ENCODE measurements at places on chromosomes 2 and 18.

DNA sequence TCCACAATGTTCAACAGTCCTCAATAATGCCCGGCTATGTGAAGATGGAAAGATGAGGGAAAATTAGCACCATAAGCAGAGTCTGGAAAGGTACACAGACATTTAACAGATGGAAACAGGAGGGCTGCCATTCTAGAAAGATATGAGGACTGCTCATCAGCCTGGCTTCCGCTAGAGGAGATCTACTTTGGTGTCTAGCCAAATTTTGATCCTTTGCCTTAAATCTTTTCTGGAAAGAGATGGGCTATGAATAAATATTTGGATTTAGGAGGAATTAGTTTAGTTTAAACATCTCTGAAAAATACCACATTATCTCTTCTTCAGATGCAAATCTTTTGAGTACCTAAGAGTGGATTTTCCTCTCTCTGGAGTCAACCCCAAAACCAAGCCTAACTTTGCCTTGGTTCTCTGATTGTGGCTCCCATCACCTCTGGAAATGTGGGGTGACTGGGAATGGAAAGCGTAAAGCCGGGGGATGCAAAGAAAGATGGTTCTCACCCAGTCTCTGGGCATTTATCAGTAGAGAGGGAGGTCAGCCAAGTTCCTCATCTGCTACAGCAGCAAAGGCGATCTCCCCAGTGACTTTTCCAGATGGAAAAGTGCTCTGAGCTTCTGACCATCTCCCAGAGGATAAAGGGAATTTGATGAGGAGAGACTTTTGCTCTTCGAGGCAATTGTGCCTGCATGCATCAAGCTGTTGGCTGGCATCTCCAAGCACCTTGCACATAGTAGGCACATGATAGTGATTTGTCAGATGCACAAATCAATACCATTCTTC, 410.6 kb downstream of the ZNF521 start:
- DNase-seq: no peak

DNA sequence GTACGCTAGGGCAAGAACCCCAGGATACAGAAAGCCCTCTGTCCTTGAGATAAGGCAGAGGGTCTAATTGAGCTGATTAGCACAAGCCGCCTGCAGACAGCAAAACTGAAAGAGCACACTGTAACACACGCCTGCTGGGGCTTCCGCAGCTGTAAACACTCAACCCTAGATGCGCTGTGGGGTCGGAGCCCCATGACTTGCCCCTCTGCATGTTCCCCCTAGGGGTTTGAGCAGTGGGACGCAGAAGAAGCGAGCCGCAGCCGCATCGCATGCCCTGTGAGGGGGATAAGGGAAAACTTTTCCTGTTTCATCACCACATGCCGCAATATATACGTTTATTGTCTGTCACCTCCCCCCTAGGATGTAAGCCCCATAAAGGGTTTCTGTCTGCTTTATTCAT, 384.6 kb downstream of the PLCL1 start:
- DNase-seq: no peak

GRCh38 chr2:43220760-43221123, 5.7 kb downstream of the ZFP36L2 start:
- DNase-seq: no peak

DNA sequence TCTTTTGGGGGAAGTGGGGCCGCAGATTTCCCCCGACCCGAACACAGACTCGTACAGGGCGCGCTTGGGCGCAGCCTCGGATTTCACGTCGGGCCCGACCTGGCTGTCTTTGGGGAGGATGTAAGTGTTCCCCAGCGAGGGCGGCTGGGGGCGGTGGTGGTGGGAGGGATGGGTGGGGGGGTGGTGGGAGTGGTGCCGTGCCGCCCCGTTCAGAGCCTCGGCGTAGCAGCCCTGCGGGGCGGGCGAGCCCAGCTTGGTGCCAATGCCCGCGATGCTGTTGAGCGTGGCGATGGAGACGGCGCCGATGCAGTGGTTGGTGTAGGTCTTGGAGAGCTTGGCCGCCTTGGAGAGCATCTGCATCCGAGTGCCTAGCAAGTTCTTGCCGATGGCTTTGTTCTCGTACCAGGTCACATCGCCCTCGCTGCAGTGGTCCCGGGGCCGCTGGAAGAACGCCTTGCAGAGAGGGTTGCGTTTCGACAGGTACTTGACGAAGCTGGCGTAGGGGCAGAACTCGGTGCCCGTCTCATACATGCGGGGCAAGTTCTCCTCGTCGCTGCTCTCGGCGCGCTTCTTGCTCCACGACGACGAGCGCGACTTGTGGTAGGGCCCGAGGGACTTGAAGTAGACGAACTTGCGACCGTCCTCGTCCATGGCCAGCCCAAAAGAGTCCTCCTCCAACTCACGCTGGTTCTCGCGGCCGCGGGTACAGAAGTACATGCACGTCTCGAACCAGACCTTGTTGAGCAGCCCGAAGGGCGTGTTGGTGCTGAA, 1.3 kb downstream of the KCTD1 start:
- no peak for DNase-seq

DNA sequence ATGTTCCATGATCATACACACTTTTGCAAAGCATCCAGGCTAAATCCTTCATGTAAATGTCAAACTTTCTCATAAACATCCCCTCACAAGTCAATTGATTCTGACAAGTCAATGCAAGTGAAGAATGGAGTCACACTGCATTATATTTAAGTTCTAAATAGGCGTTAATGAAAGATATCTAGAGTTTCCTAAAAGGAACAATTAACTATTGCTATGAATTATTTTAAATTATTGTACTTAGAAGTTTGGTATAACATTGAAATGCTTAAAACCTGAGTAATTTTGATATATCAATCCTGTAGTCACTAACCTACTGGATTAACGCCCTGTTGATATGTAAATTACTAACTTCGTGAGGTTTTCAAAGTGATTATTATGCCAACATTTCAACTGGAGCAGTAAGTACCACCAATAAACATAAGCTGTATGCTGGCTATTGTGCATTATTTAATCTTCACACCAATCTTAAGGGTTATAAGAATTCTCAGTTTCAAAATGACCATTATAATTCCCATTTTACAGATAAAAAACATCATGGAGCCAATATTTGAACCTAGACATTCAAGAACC, 884.3 kb downstream of the ERBB4 start:
- no peak for DNase-seq

DNA sequence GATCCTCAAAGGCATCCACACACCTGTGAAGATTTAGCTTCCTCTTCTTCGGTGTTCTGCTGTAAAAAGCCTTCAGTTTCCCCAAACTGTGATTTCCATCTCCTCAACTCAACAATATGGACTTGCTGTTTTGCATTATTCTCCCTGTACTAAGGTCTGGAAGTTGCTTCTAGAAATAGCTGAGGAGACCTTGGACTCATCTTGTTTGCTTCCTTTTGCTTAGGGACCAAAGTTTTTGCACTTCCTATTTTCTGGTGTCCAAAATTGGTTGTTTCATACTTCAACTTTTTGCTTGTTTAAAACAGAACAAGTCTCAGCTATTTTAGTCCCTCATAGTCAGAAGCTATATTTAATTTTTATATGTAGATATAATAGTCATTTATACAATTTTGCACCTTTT, 201.9 kb upstream of the COPS8 start:
- DNase-seq: no peak

DNA sequence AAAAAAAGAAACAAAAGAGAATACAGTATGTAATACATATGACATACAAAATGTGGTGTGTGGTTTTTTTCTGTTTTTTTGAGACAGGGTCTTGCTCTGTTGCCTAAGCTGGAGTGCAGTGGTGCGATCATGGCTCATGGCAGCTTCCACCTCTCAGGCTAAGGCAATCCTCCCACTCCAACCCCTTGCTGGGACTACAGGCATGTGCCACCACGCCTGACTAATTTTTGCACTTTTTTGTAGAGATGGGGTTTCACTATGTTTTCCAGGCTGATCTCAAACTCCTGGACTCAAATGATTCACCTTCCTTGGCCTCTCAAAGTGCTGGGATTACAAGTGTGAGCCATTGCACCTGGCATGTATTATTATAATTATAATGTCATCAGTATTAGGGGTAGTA, 38.9 kb downstream of the DHX57 start:
- DNase-seq: no peak

GRCh38 chr2:33442528-33443079, 33.8 kb upstream of the RASGRP3 start:
- no peak for DNase-seq

GRCh38 chr2:9251154-9252001, 44.8 kb downstream of the ASAP2 start:
- no peak for DNase-seq

DNA sequence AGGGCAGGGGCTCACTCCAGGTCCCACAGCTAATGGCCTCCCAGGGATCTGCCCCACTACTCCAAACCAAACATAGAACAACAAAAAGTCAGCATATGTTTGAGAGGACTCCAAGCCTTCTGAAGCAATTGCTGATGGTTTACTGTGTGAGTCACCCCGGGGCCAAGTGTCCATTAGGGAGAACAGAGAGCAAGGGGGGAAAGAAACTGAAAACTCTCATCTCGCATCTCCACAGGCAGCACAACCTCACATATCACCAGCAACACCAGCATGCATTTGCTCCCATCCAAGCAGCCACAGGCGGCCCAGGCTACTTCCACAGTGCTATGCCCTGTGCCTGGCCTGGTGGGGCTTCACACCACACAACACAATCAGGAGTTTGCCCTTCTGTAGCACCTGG, 39.1 kb downstream of the CYRIA start:
- DNase-seq: no peak

- no peak for DNase-seq
Measured at GRCh38 chr2:88815697-88816096, 124.2 kb downstream of the RPIA start.

DNA sequence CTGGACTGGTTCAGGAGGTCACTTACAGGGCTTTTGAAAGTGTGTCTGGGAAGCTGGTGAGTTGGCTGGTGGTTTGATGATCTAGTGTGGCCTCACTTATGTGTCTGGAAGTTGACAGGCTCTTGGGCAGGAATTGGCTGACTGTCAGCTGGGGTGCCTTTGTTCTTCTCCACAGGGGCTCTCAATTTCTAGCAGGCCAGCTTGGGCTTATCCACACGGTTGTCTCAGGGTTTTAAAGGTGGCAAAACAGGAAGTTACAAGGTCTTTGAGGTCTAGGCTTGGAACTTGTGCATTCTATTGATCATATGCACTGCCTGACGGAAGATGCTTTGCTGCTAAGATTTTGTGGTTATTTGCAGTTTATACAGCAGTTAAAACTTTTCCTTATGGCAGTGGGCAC, 52.0 kb upstream of the CELF4 start:
- DNase-seq: no peak

GRCh38 chr2:230023313-230023712, 45.4 kb downstream of the SLC16A14 start:
- no peak for DNase-seq

DNA sequence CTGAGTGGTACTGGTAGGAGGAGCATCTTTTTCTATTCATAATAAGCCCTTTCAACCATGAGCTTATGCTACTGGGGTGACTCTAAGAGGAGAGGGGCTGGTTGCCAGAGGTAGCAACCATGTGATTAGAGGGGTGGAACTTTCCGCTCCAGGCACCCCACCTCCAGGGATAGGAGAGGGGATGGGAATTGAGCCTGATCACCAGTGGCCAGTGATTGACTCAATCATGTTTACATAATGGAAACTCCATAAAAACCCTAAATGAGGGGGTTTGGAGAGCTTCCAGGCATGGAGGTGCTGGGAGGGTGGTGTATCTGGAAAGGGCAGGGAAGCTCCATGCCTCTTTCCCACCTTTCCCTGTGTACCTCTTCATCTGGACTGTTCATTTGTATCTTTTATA, 46.6 kb upstream of the RHOB start:
- no peak for DNase-seq

- DNase-seq: peak; percentile 95
Measured at GRCh38 chr18:73043211-73043610, 175.4 kb upstream of the NETO1 start.

- DNase-seq: no peak
Measured at GRCh38 chr2:160125828-160126227, 63.4 kb upstream of the PLA2R1 start.

Data from NCI-H1105 treated with DMSO at 0.1 percent for 48 hours (cell line).